ENCODE measurements at places on chromosomes 3 and 15.

DNA sequence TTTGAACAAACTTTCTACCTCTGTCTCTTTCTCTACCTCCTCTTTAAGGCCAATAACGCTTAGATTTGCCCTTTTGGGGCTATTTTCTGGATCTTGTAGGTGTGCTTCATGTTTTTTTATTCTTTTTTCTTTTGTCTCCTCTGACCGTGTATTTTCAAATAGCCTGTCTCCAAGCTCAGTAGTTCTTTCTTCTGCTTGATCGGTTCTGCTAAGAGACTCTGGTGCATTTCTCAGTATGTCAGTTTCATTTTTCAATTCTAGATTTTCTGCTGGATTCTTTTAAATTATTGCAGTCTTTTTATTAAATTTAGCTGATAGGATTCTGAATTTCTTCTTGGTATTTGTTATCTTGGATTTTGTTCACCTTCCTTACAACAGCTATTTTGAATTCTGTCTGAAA is 148.7 kb downstream of the RSRC1 start:
- no peak for DNase-seq

DNA sequence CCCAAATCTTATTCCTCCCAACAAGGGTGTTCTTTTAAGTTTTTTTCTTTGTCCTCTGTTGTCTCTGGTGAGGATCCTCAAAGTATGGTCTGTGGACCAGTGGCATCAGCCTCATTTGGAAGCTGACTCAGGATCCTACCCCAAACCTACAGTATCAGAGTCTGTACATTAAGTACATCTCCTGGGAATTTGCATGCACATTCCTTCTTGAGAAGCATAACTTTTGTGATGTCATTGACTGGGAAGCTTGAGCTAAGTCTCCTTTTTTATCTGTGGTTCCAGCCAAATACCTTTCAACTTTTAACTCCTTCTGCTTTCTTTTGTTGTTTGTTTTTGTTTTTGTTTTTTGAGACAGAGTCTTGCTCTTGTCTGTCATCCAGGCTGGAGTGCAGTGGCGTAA is 40.5 kb downstream of the ARMC8 start:
- no peak for DNase-seq

DNA sequence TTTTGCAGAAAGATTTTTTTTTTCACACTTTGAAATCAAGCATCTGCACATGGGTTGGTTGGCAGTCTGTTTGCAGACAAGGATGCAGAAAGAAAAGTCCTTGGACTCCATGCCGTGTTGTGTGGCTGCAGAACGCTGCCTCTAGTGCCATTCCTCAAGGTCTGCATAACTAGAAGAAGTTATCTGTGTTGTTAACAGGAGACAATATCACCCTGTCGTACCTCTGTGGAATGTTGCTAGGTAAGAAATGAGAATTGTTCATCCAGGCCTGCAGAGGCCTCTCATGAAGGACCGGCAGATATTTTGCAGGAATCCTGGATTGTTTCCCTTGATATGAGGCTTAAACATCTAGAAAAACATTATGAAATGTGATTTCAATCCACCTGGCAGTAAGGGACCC is 58.5 kb upstream of the PPARG start:
- no peak for DNase-seq

- DNase-seq: no peak
These were observed 204.2 kb upstream of the TBC1D5 start for GRCh38 chr3:17946619-17947018.

GRCh38 chr15:79211481-79211880 is 71.0 kb upstream of the ANKRD34C start:
- no peak for DNase-seq

- no peak for DNase-seq
These were observed 18.9 kb upstream of the COPG1 start for GRCh38 chr3:129230311-129231019.

- no peak for DNase-seq
These were observed 170.4 kb upstream of the TMC3 start for GRCh38 chr15:81544385-81544784.

GRCh38 chr3:18238332-18238731 is 186.8 kb downstream of the SATB1 start:
- no peak for DNase-seq

DNA sequence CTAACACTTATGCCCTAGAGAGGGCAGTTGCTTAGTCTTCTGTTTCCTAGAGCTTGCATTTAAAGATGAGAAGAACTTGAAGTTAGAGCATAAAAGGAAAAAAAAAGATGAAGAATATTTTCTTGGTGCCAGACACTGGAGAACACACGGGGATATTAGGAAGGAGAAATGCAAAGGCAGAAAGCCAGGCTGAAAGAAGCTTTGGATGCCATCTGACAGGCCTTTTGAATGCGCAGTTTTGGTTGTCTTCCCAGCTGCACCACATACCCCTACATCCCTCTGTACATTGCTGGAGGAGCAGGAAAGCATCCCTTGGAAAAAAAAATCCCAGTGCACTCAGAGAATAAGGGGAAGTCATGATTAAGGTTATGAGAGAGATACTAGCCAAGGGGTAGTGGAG is 378.9 kb downstream of the GAP43 start:
- DNase-seq: no peak

GRCh38 chr3:130835483-130835882 is 58.4 kb upstream of the ATP2C1 start:
- no peak for DNase-seq

- no peak for DNase-seq
These were observed 96.8 kb downstream of the OCA2 start for GRCh38 chr15:28002136-28002861.

DNA sequence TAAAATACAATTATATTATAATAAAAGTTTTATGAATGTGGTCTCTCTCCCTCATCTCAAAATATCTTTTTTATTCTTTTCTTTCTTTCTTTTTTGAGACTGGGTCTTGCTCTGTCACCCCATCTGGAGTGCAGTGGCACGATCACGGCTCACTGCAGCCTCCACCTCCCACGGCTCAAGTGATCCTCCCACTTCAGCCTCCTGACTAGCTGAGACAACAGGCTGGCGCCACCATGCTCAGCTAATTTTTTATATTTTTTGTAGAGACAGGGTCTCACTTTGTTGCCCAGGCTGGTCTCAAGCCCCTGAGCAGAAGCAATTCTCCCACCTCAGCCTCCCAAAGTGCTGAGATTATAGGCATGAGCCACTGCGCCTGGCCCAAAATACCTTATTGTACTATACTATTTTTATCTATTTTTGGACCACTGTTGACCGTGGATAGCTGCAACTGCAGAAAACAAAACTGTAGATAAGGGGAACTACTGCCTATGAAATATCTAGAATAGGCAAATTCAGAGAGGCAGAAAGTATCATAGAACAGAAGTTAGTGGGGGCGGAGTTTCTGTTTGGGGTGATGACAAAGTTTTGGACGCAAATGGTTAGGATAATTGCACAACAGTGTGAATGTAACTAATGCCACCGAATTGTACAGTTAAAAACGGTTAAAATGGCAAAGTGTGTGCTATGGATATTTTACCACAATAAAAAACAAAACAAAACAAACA is 66.6 kb downstream of the SLC12A8 start:
- no peak for DNase-seq

DNA sequence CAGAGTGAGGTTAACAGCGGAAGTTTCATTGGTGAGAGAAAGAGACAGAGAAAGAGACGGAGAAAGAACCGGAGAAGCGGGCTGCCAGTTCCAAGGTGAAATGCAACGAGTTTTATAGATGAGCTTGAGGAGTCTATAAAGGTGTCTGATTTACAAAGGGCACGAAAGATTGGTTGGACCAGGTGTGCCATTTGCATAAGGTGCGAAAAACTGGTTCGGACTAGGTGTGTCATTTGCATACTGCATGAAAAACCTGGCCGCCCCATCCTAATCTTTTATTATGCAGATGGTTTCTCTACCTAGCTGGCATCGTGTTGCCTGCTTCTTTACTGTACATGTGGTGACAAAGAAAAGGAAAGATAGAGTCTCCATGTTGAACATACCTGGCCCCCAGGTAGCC is 253.8 kb upstream of the IGF1R start:
- no peak for DNase-seq

DNA sequence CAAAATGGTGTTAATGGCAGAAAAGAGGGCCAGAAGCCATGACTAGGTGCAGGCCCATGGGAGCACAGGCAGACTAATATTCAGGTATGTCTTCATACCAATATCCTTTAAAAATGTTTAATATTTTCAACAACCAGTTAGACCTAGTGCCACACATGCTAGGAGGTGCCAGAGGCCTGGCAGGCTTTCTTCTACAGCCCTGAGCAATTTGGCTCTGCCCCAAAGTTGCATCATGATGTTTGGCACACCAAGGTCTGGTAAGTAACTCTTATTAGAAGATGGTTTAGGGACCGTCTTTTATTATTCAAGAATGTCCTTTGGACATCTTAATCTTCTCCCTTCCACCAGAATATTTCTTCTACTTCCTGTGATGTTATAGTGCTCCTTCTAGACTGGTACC is 34.8 kb downstream of the MITF start:
- no peak for DNase-seq

- DNase-seq: no peak
These were observed 184.1 kb upstream of the SETMAR start for GRCh38 chr3:4119119-4119518.

DNA sequence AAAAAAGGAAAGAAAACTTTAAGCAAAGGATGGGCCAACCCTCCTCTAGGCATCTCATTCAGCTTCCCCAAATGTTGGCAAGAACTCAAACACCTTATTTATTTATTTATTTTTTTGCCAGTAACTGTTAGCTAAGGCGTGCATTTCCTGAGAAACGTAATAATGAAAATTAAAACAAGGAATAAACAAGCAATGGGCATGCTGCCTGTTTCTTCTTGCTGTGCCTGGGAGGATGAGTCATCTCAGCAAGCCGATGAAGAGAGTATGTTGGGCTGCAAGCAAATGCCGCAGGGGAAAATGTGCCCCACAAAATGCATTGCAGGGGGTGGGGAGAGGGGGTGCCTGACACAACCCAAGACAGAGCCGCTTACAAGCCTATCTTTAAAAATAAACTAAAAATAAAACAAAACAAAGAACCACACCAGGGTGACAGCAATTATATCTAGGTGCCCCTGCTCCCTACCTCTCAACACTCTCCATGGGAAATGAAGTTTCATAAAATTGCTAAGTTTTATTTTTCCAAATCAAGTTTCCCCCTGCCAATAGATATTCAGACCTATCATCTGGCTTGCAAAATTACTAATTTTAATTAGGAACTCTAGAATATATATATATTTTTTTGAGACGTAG is 40.3 kb downstream of the EIF4E3 start:
- no peak for DNase-seq

DNA sequence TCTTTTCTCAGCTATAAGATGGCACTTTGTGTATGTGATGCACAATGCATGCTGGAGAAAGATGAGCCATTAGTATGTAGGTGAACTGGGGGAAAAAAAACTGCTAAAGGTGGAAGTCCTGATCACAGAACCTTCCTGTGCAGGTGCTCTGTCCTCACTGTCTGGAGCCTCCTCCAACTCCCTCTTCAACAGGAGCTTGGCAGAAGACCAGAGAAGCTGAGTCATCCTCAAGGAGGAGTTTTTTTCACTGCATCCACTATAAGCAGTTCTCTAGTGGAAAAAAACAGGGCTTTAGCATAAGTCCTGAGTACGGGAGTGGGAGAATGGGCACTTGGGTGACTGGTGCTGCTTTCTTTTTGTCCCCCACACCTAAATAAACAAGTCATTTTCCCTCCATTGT is 168.4 kb upstream of the CADPS start:
- no peak for DNase-seq
